CD4-positive, CD25-positive, alpha-beta regulatory T cell (primary cell): ENCODE measurements at places on chromosomes 3 and 15. TPM values are rescaled to one million over a fixed set of nuclear protein-coding genes. Genes with fewer than 3 reads are reported as not detected.

GRCh38 chr3:55305696-55306485, 181.2 kb downstream of the WNT5A start:
- H3K36me3 ChIP-seq: no peaks in the 10 kb centered on the region
- no peak overlapping the region for H3K27ac ChIP-seq
- H3K4me1 ChIP-seq: no peaks in the 10 kb centered on the region
- H3K4me3 ChIP-seq: no peak overlapping the region
- H3K27me3 ChIP-seq: no peaks in the 10 kb centered on the region

DNA sequence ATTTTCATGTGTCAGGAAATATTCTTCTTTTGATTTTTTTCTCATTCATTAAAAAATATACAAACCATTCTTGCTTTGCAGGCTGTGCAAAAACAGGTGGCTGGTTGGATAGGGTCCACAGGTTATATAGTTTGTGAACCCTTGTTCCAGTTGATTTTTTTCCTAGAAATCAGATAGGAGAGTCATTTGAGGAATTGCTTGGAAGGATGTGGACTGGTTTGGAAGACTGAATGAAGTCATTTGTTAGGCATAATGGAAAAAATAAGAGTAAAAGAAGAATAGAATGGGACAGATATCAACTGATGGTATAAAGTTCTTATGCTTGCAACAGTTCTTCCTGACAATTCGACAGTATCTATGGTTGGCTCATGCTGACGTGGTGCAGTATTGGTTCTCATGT, 189.4 kb downstream of the PTPRG start:
- H3K27ac ChIP-seq: no peak overlapping the region
- no peak overlapping the region for H3K4me3 ChIP-seq
- no peaks in the 10 kb centered on the region for H3K27me3 ChIP-seq
- DNase-seq: no peak
- H3K4me1 ChIP-seq: no peaks in the 10 kb centered on the region

DNA sequence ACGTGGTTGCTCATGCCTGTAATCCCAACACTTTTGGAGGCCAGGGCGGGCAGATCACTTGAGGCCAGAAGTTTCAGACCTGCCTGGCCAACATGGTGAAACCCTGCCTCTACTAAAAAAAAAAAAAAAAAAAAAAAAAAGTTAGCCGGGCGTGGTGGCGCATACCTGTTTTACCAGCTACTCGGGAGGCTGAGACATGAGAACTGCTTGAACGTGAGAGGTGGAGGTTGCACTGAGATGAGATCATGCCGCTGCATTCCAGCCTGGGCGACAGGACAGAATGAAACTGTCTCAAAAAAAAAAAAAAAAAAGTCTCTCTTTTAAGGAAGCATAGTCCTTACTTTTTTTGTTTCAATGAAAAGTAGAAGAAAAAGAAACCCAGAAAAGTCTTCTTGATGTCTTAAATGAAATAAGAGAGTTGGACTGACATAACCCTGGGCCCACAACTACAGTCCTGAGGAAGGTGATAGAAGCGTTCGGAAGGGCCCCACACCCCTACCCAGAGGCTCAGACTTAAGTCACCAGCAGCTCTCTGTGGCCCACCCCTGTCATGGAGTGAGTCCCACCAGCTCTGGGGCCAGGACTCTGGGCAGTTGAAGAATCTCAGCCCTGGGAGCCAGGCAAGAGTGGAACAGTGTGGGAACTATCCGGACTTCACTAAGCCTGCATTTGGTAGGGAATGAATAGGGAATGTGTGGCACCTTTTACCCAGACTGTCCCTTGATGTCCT, 2.6 kb downstream of the NME9 start:
- no peaks in the 10 kb centered on the region for H3K27me3 ChIP-seq
- H3K4me1 ChIP-seq: peaks cover 13% of the 10 kb centered on the region
- H3K4me3 ChIP-seq: no peak overlapping the region
- no peak for DNase-seq

DNA sequence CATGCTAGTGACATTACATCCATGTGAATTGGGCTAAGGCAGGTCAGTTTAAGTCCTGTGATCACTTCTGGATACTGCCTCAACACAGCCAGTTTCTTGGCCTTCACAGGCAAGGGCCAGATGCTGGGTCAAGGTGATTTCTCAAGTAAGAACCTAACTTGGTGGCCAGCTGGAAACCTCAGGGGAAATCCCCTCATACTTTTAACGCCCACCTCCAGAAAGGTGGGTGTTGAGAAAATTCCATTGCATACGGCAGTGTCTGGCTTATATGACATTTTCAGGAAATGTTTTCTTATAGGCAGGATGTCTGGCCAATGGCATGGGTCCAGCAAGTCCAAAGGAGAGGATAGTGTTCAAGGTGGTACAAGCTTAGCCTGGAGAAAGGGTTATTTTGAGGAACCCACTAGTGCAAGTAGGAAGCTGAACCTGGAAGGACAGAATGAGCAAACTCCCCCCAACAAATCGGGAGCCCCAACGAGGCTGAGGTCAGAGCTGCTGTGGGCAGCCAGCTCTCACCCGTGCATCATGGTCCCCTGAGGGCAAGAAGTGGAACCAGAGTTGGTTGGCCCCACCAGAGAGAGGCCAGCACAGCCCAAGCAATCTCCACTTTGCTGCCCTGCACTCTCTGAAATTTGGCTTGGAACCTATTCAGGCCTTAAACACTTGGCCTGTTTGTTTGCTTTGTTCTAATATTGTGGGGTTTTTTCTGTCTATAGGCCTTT, 135.4 kb downstream of the PDE8A start:
- no peaks in the 10 kb centered on the region for H3K27me3 ChIP-seq
- no peaks in the 10 kb centered on the region for H3K4me1 ChIP-seq
- H3K4me3 ChIP-seq: no peak overlapping the region

DNA sequence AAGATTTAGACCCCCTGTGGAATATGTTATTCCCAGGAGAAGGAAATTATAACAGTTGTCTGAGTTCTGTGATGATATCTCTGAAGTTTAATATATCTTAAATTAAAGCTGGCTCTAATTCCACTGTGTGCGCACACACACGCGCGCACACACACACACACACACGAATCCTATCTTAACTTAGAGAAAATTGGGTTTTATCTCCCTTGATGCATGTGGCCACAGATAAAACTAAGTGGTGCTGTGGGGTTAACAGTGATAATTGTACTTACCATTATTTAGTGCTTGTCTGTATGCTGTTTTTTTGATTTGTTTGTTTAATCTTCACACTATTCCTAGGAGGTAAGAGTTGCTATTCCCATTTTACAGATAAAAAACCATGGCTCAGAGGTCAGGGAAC, 7.4 kb downstream of the EEFSEC start:
- no peak overlapping the region for H3K27ac ChIP-seq
- no peaks in the 10 kb centered on the region for H3K4me1 ChIP-seq
- DNase-seq: no peak
- no peak overlapping the region for H3K4me3 ChIP-seq
- no peaks in the 10 kb centered on the region for H3K27me3 ChIP-seq

KLHL40 gene
- not detected for total RNA-seq

- DNase-seq: no peak
- H3K4me3 ChIP-seq: peak overlapping the region; percentile 87
- H3K4me1 ChIP-seq: peaks cover 12% of the 10 kb centered on the region
- H3K27ac ChIP-seq: no peak overlapping the region
- no peaks in the 10 kb centered on the region for H3K36me3 ChIP-seq
- H3K27me3 ChIP-seq: no peaks in the 10 kb centered on the region
These were observed 9.1 kb upstream of the SLC9C1 start for GRCh38 chr3:112302881-112303763.

DNA sequence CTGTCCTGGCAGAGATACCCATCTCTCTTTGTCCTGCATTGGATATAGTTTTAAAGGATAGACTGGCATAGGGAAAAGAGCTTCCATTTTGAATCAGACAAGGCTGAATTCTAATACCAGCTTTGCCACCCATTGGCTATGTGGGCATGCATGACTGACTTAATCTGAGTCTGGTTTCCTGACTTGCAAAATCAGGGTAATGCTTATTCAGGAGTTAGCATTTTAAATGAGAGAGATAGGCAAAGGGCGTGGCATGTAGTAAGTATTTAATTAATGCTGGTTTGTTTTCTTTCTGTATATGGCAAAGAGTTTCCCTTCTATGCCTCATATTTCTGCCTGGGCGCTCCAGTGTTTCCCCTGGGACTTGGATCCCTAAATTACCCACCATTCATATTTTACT, 492.9 kb downstream of the IGSF11 start:
- H3K4me3 ChIP-seq: no peak overlapping the region
- no peaks in the 10 kb centered on the region for H3K36me3 ChIP-seq
- H3K4me1 ChIP-seq: no peaks in the 10 kb centered on the region
- DNase-seq: no peak

THRB gene
- total RNA-seq: 0.30 TPM

IL5RA gene
- total RNA-seq: 3.7 TPM

DNA sequence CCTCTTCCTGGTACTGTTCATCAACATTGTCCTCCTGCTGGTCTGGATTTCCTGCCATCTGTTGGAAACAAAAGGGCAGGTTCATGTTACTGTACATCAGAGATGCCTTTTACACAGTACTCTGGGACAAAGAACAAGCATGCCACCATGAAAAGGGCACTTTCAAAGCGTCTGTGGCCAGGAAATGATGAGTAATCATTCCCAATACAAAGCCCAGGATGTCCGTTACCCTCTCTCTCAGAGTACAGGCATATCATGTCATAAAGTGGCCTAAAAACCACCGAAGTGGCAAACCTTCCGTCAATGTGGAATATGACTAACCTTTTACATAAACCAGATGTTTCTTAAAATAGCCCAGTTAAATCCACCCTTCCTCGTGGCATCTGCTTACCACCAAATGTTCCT, 71.2 kb downstream of the GOLIM4 start:
- H3K27me3 ChIP-seq: no peaks in the 10 kb centered on the region
- H3K4me3 ChIP-seq: no peak overlapping the region
- H3K4me1 ChIP-seq: no peaks in the 10 kb centered on the region
- no peaks in the 10 kb centered on the region for H3K36me3 ChIP-seq
- no peak overlapping the region for H3K27ac ChIP-seq

- no peak overlapping the region for H3K27ac ChIP-seq
- no peak for DNase-seq
- H3K4me3 ChIP-seq: no peak overlapping the region
- H3K36me3 ChIP-seq: no peaks in the 10 kb centered on the region
- H3K4me1 ChIP-seq: no peaks in the 10 kb centered on the region
These were observed 439.0 kb upstream of the GOLIM4 start for GRCh38 chr3:168534761-168535160.

ITPKA gene
- total RNA-seq: not detected

- no peaks in the 10 kb centered on the region for H3K36me3 ChIP-seq
- DNase-seq: no peak
- no peaks in the 10 kb centered on the region for H3K4me1 ChIP-seq
- H3K27me3 ChIP-seq: no peaks in the 10 kb centered on the region
These were observed 62.4 kb upstream of the GOLGA6B start for GRCh38 chr15:72592097-72592496.

DNA sequence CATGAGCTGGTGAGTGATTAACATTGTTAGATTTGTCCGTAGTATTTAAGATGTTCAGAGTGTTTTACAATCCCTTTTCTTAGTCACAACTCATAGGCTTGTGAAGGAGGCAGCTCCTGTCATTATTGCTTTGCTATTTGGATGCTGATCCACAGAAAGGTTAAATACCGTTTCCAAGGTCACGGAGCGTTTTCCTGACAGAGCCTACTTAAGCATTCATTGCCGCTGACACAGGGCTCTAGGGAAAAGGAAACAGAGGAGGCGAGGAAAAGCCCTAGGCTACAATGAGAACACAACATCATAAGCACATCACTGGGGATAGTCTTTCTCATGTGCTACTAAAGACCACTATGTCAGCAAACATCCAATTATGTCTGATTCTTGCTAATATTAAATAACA, 38.5 kb upstream of the CPB1 start:
- H3K27me3 ChIP-seq: no peaks in the 10 kb centered on the region
- no peak for DNase-seq
- no peaks in the 10 kb centered on the region for H3K4me1 ChIP-seq

EIF4A2 gene
- 900 TPM for total RNA-seq

CA12 gene
- total RNA-seq: not detected

- H3K27me3 ChIP-seq: no peaks in the 10 kb centered on the region
- no peaks in the 10 kb centered on the region for H3K36me3 ChIP-seq
- H3K27ac ChIP-seq: no peak overlapping the region
- DNase-seq: no peak
- H3K4me1 ChIP-seq: peaks cover 44% of the 10 kb centered on the region
These were observed 86.3 kb upstream of the CDV3 start for GRCh38 chr3:133487204-133487603.

- no peaks in the 10 kb centered on the region for H3K36me3 ChIP-seq
- peaks cover 6% of the 10 kb centered on the region for H3K27me3 ChIP-seq
- no peak within 1 kb of the TSS for H3K27ac ChIP-seq
- DNase-seq: no peak
- H3K4me3 ChIP-seq: no peak within 1 kb of the TSS
These were observed at the start of gene AMOTL2 for GRCh38 chr3:134374105-134374790. Gene AMOTL2 (minus strand): TSS chr3:134374447. CDS start chr3:134371433, 3,014 bp downstream.

TMA7 gene
- 248 TPM for total RNA-seq

SAMD7 gene
- not detected for total RNA-seq

- no peaks in the 10 kb centered on the region for H3K4me1 ChIP-seq
- no peaks in the 10 kb centered on the region for H3K27me3 ChIP-seq
- H3K4me3 ChIP-seq: no peak within 1 kb of the TSS
- H3K36me3 ChIP-seq: no peaks in the 10 kb centered on the region
- no peak for DNase-seq
These were observed at the start of gene LIPC for GRCh38 chr15:58431221-58432149. Gene LIPC (plus strand): TSS chr15:58431991. CDS start chr15:58432033, 42 bp downstream.

GRCh38 chr3:181613191-181613590, 98.5 kb upstream of the SOX2 start:
- no peaks in the 10 kb centered on the region for H3K36me3 ChIP-seq
- H3K4me3 ChIP-seq: no peak overlapping the region
- H3K27ac ChIP-seq: no peak overlapping the region
- H3K27me3 ChIP-seq: no peaks in the 10 kb centered on the region
- no peaks in the 10 kb centered on the region for H3K4me1 ChIP-seq

DNA sequence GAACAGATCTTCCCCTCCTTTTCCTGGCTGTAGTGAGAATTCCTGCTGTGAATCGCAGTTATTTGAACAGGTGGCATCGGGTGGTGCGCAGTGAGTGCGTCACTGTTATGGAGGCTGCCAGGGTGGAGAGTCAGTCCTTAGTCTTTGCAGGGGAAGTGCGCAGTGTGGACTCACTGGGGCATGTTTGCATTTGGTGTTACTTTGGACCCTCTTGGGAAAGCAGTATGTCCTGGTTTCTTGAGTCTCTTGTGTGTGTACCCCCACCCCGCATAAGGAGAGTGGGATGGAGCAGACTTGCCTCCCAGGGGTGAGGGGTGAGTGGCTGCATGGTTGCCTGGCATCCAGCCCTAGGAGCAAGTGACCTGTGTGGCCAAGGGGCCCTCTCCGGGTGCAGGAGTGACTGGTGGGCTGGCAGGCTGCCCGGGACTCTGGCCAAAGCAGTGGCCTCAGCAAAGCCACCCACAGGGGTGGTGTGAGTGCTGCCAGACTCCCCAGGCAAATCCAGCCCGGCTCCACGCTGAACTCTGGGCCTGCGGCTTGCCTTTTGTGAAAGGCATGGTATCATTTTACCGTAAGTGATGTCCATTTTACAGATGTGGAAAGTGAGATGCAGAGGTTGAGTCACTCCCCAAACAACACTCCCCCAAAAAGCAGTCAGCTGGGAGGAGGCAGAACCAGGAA, 46.4 kb downstream of the DNASE1L3 start:
- H3K27ac ChIP-seq: no peak overlapping the region
- peaks cover 45% of the 10 kb centered on the region for H3K36me3 ChIP-seq
- no peaks in the 10 kb centered on the region for H3K27me3 ChIP-seq
- no peak for DNase-seq
- no peak overlapping the region for H3K4me3 ChIP-seq

STAG1 gene
- total RNA-seq: 58.6 TPM

CCR8 gene
- total RNA-seq: 87.2 TPM
